Tibial nerve (tissue), 4 donors: ENCODE measurements at places on chromosomes 2 and 18.

DNA sequence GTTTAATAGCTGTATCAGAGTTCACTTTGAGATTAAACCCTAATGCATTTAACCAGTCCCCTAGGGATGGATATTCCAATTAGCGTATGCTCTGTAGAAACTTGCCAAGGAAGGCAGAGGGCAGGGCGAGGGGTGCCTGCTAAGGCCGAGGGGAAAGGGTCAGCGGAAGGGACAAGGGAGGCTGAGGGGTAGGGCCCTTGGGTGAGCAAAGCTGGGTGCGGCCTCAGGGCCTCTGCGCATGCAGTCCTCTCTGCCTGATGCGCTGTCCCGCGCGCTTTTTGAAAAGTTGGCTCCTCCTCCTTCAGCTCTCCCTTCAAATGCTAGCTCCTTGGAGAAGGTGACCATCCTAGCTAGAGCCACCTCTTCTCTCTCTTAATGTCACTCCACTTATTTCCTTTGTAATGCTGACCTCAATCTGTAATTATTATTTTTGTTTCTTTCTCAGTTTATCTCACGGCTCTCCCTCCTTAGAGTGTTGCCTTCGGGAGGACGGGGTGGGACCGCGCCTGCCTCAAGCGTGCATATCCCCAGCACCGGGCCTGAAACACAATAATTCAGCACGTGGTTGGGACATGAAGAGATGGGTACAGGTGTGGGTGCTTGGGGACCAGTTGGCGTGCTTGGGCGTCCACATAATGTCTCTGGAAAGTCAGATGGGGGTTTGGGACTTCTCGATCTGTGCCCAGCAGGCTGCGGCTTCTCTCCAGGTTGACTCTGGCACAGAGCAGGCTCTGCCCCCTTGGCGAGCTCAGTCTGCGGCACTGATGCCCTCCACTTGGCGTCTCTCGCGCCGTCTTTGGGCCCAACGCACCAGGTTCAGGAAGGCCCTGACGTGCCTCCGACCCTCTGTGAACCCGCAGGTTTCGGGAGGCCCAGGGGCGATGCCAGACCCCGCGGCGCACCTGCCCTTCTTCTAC lies 10.0 kb downstream of the ZAP70 start:
- no peaks in the 10 kb centered on the region for H3K27me3 ChIP-seq
- no peaks in the 10 kb centered on the region for H3K36me3 ChIP-seq
- H3K4me1 ChIP-seq, result no peaks in the 10 kb centered on the region
- no peak overlapping the region for H3K27ac ChIP-seq
- DNase-seq, result no peak
- H3K4me3 ChIP-seq, result no peak overlapping the region

DNA sequence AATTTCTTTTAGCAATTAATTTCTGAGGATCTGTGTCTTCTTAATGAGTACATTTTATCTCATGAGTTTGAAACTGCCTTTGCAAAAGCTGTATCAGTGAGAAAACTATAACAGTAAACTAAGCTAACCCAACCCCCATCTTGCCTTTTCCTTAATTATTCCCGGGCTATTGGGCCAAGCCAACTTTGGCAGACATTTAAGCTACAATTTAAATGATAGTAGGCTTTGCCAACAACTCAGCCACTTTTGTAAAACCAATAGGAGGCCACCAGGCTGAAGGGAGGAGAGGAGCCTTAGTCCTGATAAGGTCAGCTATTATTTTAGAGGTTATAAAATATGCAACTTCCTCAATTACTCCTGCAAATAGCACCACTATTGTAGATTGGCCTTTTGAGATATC lies 218.0 kb upstream of the KCNJ3 start:
- no peak for DNase-seq
- no peaks in the 10 kb centered on the region for H3K27me3 ChIP-seq
- no peaks in the 10 kb centered on the region for H3K36me3 ChIP-seq
- H3K4me1 ChIP-seq, result no peaks in the 10 kb centered on the region
- H3K27ac ChIP-seq, result no peak overlapping the region

DNA sequence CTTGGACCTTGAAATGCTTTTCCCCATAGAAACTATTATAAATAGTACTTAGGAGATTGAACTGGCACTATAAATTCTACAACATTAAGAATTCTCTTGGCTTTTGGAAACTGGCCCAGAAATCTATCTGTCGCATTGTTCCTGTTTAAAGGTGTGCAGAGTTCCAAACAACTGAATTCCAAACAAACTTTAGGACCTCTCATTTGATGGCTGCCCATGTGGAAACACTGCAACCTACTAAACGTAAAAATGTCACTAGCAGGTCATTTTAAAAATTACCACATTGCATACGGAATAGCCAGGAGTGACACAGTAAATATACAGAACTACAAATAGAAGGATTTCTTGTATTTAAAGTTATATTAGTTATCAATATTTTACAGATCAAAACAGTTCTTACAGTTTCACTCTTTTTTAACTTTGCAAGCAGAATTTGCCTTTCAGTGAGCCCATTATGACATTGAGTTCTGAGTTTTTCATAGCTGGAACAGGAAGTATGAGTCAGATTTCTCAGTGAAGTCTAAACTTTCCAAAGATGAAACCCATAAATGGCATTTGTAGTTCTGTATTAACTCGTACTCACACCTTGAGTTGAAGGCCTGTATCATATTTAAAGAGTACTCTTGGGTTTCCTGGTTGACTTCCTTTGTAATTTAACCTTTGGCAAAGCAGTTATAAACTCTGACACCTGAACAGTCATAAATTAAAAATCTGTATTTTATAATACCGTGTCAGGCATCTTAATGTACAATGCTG lies 142.3 kb upstream of the BOD1L2 start:
- no peak for DNase-seq
- H3K27me3 ChIP-seq, result no peaks in the 10 kb centered on the region
- H3K36me3 ChIP-seq, result no peaks in the 10 kb centered on the region

GRCh38 chr2:130371723-130372054 lies 15.8 kb downstream of the PTPN18 start:
- no peak for DNase-seq
- peaks cover 30% of the 10 kb centered on the region for H3K36me3 ChIP-seq
- H3K27me3 ChIP-seq, result no peaks in the 10 kb centered on the region
- no peaks in the 10 kb centered on the region for H3K4me1 ChIP-seq

- no peak overlapping the region for H3K4me3 ChIP-seq
- no peaks in the 10 kb centered on the region for H3K27me3 ChIP-seq
- H3K36me3 ChIP-seq, result no peaks in the 10 kb centered on the region
- no peak overlapping the region for H3K27ac ChIP-seq
- peaks cover 13% of the 10 kb centered on the region for H3K4me1 ChIP-seq
Measured at GRCh38 chr2:23624378-23624777, 239.4 kb downstream of the KLHL29 start.

- no peak for DNase-seq
- H3K27me3 ChIP-seq, result no peaks in the 10 kb centered on the region
Measured at GRCh38 chr2:9417725-9418124, 5.6 kb downstream of the ITGB1BP1 start.

DNA sequence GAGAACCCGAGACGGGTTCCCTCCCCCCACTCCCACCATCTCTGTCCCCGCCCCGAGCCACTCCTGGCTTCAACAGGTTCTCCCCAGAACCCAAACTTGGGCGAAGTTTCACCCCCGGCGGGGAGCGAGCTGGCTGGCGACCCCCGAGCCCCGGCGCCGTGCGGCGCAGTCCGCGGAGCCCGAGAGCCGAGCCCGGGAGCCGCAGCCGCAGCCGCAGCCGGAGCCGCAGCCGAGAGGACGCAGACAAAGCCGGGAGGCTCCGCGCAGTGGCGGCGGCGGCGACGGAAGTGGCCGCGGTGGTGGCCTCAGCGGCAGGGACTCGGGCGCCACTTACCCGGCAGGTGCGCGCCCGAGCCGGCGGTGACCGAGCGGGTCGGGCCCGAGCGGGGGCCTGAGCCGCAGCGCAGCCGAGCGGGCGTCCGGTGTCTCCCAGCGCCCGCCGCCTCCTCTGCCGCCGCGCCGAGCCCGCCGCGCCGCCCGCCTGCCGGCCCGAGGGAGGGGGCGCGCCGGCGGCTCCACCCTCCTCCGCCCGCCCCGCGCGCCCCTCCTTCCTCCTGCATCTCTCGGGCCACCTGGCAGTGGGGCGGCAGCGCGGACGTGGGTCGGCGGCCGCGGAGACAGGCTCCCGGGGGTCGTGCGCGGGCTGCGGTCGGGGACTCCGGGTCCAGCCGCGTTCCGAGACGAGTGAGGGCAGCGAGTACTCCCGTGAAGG lies at the start of gene ECEL1:
Gene ECEL1 (minus strand): TSS at position 450 of the 712 bp plus-strand sequence. CDS start 1,181 bp downstream, outside the sequence.
- no peaks in the 10 kb centered on the region for H3K36me3 ChIP-seq
- no peak within 1 kb of the TSS for H3K27ac ChIP-seq

GRCh38 chr2:67318031-67318430 lies 79.1 kb upstream of the ETAA1 start:
- no peak for DNase-seq
- no peak overlapping the region for H3K4me3 ChIP-seq
- H3K27me3 ChIP-seq, result no peaks in the 10 kb centered on the region
- H3K36me3 ChIP-seq, result no peaks in the 10 kb centered on the region

GRCh38 chr2:45964223-45964841 lies 312.9 kb downstream of the PRKCE start:
- H3K4me1 ChIP-seq, result peaks cover 19% of the 10 kb centered on the region
- no peak overlapping the region for H3K27ac ChIP-seq
- no peak overlapping the region for H3K4me3 ChIP-seq
- no peaks in the 10 kb centered on the region for H3K27me3 ChIP-seq
- peak; percentile 43 for DNase-seq

DNA sequence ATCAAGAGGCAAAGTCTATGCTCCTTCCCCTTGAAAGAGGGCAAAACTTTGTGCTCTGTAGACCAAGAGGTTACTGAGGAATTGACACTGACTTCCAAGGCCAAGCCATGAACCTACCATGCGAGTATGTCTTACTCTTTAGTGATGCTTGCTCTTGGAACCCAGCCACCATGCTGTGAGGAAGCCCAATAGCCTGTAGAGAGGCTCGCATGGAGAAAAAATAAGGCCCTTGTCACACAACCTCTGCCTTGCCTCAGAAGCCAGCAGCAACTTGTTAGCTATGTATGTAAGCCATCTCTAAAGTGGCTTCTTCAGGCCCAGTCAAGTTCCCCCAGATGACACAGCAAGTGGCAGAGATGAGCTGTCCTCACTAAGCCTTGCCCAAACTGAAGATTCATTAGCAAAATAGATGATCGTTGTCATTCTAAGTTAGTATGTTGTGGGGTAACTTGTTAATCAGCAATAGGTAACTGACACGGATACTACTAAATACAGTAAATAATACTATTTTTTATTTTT lies 66.1 kb upstream of the RGPD5 start:
- H3K27me3 ChIP-seq, result no peaks in the 10 kb centered on the region
- no peak overlapping the region for H3K4me3 ChIP-seq
- DNase-seq, result no peak
- no peaks in the 10 kb centered on the region for H3K36me3 ChIP-seq

DNA sequence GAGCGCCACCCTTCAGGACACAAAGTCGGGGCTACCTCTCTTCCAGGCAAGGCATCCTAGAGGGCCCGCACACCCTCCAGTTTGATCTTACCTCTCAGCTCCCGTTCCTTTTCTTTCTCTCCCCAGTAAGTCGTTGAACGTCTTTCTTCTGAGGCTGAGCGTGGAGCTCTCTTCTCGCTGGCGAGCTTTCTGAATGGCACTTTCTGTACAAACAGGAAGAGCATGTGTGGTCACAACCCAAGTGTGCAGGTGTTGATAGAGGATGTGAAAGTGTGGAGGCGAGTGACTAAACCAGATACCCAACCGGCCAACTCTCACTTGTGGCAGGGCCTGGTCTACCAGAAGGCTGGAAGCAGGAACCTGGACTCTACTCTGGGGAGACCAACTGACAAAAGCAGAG lies at the start of gene AFF3:
Gene AFF3 (minus strand): TSS at position 198 of the 400 bp plus-strand sequence. CDS start 38,136 bp downstream, outside the sequence.
- H3K4me1 ChIP-seq, result no peaks in the 10 kb centered on the region
- DNase-seq, result peak; percentile 10
- H3K27me3 ChIP-seq, result no peaks in the 10 kb centered on the region
- no peak within 1 kb of the TSS for H3K4me3 ChIP-seq

- no peak overlapping the region for H3K27ac ChIP-seq
- DNase-seq, result no peak
- H3K4me1 ChIP-seq, result no peaks in the 10 kb centered on the region
Measured at GRCh38 chr2:51812138-51812866, 780.4 kb upstream of the NRXN1 start.

- peak overlapping the region; percentile 5 for H3K27ac ChIP-seq
- H3K4me3 ChIP-seq, result no peak overlapping the region
- H3K36me3 ChIP-seq, result no peaks in the 10 kb centered on the region
- H3K27me3 ChIP-seq, result no peaks in the 10 kb centered on the region
Measured at GRCh38 chr2:47870641-47871540, 35.4 kb downstream of the FBXO11 start.

- no peak overlapping the region for H3K4me3 ChIP-seq
- no peaks in the 10 kb centered on the region for H3K27me3 ChIP-seq
- no peak overlapping the region for H3K27ac ChIP-seq
- H3K36me3 ChIP-seq, result no peaks in the 10 kb centered on the region
- H3K4me1 ChIP-seq, result no peaks in the 10 kb centered on the region
- no peak for DNase-seq
Measured at GRCh38 chr2:210360412-210360811, 45.4 kb upstream of the MYL1 start.

- no peak overlapping the region for H3K27ac ChIP-seq
- no peak overlapping the region for H3K4me3 ChIP-seq
- H3K36me3 ChIP-seq, result no peaks in the 10 kb centered on the region
- H3K4me1 ChIP-seq, result no peaks in the 10 kb centered on the region
Measured at GRCh38 chr2:223465793-223466192, 136.4 kb downstream of the SCG2 start.

DNA sequence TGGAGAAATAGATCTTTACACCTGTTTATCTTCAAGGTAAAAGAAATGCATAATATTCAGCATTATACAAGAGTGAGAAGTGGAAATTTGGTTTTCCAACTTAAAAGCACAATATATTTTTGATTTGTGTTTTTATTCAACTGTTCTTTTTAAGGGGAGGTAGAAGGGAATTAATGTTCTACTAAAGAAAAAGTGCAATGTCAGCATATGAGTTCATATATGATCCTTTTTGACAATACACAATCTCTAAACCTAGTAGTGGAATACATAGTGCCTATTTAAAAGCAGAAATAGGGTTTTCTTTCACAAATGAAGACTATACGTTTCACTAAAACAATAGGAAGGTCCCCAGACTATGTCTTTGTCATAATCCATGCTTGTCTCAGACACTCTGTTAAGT lies 63.2 kb upstream of the ATP5MC3 start:
- no peak for DNase-seq
- no peak overlapping the region for H3K27ac ChIP-seq
- H3K27me3 ChIP-seq, result no peaks in the 10 kb centered on the region
- no peaks in the 10 kb centered on the region for H3K4me1 ChIP-seq
- no peak overlapping the region for H3K4me3 ChIP-seq

DNA sequence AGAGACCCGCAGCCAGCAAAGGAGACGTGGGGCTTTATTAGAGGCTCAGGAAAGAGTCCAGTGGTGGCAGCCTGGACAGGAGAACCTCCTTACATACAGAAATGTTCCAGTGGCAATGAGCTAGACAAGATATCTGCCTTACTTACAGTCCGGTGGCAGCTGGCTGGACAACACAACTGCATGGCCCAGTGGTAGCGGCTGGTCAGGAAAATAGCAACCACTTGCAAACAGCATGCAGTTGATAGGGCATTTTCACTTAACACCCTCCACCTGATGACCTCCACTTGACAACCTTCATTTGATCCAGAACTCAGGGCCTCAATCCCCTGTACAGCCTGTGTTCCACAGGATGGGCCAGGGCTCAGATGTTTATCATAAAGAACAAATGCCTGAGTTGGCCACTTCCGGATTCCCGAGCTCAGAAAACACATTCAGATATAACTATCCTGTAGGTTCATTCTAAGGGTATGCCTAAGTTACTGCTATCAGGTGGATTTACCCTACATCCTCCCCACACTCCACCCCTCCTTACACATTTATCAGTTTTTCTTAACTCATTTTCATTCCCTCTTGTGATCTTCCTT lies 63.3 kb upstream of the ITPRID2 start:
- no peak overlapping the region for H3K4me3 ChIP-seq
- no peaks in the 10 kb centered on the region for H3K4me1 ChIP-seq
- no peaks in the 10 kb centered on the region for H3K27me3 ChIP-seq
- no peak for DNase-seq
